ENCODE measurements at places on chromosomes 1 and 21.

- DNase-seq = no peak
Observed at GRCh38 chr1:204103431-204103741, 30.5 kb downstream of the SOX13 start.

DNA sequence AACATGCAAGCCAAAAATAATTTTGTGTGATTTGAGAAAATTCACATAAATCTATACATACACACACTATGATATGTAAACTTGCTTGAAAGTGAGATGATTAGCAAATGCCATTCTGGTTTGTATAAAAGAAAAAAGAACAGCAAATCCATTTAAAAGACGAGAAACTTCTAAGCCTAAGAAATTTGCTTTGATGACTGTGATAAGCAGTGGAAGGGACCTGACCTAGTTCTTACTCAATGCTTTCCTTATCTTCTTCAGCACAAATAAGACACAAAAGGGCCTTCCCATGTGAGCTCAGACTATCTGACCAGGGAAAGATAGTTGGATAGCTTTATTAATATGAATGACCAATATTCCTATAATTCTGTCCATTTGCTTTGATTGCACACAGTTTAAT, 25.3 kb upstream of the NMNAT2 start:
- no peak for DNase-seq

GRCh38 chr1:32363713-32364112, 1.4 kb downstream of the TSSK3 start:
- no peak for DNase-seq

GRCh38 chr1:214660900-214661299, 57.9 kb downstream of the CENPF start:
- no peak for DNase-seq

GRCh38 chr1:181451661-181452230, 31.6 kb upstream of the CACNA1E start:
- DNase-seq = no peak

GRCh38 chr1:207872621-207873020, 38.3 kb downstream of the CD34 start:
- peak; percentile 52 for DNase-seq

GRCh38 chr1:56099766-56100265, 479.5 kb downstream of the PLPP3 start:
- DNase-seq = no peak

- DNase-seq = no peak
Observed at GRCh38 chr1:63748641-63749040, 25.2 kb upstream of the ROR1 start.

- DNase-seq = no peak
Observed at GRCh38 chr1:54736685-54737084, 21.0 kb downstream of the TTC4 start.

- DNase-seq = no peak
Observed at GRCh38 chr1:67390041-67390887, 39.9 kb downstream of the SERBP1 start.

GRCh38 chr21:36149788-36150711, 6.6 kb upstream of the DOP1B start:
- peak; percentile 87 for DNase-seq

DNA sequence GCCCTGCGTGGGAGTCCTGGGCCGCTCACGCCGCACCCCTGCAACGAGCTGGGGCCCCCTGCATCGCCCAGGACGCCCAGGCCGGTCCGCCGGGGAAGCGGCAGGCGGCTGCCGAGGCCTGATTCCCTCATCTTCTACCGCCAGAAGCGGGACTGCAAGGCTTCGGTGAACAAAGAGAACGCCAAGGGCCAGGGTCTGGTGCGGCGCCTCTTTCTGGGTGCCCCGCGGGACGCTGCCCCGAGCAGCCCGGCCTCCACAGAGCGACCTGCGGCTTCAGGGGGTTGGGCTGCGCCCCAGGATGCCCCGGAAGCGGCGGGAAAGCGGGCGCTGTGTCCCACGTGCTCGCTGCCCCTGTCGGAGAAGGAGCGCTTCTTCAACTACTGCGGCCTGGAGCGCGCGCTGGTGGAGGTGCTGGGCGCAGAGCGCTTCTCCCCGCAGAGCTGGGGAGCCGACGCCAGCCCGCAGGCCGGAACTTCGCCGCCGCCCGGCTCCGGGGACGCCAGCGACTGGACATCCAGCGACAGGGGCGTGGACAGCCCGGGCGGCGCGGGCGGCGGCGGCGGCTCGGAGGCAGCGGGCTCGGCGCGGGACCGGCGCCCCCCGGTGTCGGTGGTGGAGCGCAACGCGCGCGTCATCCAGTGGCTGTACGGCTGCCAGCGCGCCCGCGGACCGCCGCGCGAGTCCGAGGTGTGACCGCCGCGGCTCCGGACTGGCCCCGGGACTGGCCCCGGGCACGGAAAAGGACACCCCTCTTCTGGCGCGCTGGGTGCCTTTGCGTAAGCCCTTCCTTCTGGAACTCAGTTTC, 2.7 kb downstream of the FAM110D start:
- DNase-seq = peak; percentile 47

DNA sequence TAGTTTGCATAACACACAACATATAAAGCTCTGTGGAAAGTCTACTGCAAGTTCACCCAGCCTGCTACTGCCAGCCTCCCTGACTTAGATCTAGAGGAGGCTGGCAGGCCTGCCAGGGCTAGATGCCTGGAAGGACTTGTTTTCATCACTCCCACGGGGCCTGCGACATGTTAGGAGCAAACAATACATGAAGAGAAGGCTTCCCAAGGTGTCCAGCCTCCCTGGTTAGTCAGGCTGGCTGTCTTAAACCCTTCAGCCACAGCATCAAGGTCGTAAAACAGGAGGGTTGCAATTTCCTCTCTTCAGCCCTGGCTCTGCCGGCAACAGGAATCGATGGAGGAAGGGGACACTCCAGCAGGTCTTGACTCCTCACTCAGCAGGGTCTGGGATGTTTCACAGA, 104.5 kb downstream of the NGF start:
- no peak for DNase-seq

GRCh38 chr1:43432907-43433306, 20.8 kb downstream of the HYI start:
- no peak for DNase-seq

DNA sequence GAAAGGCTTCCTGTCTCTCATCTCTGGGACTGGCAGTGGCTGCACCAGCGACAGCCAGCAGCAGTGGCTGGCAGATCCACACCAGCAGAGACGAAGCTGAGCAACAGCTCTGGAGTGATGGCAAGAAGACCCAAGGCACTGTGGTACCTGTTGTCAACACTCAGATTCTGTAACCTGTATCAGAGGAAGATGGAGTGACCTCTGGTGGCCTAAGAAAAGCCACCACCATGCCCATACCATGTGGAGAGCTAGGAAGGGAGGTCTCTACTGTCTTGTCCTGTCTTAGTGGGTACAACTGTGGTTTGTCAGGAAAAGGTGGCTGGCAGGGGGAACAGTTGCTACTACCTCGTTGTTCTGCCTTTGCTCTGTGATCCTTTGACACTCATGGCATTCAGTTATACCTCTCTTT, 22.5 kb upstream of the RHBDL2 start:
- DNase-seq = no peak

DNA sequence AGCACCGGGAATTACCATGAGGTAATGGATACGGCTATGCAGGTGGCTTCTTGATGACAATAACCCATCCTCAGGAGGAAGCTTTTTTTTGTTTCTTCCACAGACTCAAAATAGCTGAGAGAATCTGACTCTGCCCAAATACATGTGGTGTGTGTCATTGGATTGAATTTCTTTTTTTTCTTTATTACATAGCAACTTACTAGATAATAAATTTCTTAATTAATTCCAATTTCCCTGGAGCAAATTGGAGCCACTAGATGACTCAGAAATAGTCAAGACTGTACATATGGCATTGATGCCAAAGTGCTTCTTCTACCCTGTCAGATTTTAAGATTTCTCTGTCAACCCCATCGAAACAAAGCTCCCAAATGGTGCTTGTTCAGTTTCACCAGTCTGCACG, 42.7 kb downstream of the L1TD1 start:
- no peak for DNase-seq

DNA sequence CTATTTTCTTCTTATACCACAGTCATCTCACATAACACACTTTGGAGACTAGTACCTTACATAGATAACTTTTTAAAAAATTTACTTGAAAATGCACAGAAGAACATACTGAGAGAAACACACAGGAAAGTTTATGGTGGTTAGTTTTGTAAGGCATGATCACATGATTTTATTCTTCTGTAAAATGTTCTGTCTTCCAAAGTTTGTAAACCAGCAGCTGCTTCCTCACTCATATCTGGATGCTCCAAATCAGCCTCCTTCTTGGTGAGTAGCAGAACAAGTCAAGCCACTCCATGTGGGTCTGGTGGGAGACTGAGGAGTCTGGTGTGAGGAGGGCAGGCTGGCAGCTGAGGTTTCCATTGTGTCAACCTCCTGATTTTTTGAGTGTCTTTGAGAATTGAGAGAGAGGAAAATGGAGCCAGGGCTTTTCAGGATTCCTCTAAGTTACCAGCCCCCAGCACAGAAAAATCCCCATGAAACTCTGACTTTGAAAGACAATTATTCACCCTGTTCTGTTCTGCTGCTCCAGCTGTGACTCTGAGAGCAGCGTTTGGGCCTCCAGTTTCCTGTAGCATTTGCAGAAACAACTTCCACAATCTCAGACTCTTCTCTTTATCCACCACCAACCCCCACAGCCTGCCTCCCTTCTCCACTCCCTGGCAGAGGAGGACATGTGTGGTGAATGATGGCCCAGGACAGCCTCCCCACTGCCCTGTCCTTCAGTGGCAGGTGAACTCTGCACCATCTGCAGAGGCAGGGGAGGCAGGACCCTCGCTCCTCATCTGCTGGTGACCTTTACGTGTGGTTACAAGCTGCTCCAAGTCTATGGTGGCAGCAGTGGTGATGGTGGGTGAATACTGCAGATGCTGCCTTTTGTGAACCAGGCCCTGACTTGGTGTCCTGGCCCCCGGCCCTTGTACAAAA, 82.3 kb downstream of the FCRL5 start:
- DNase-seq = peak; percentile 36

DNA sequence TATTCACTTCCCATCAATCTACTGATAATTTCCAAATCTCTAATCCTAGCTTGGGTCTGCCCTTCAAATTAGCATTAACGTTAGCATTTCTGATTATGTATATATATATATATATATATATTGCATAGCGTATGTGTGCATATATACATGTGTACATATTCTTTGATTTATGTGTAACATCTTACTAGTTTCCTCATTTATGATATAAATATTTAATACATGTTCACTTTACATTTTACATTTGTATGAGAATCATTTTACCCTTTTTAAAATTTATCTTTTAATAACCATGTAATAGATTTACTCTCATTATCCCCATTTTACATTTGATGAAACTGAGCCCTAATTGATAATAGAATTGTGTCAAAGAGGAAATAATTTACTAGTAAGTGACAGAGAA, 164.7 kb downstream of the ZNF648 start:
- no peak for DNase-seq

- peak; percentile 30 for DNase-seq
Observed at GRCh38 chr1:246569248-246570238, 3.3 kb downstream of the CNST start.

DNA sequence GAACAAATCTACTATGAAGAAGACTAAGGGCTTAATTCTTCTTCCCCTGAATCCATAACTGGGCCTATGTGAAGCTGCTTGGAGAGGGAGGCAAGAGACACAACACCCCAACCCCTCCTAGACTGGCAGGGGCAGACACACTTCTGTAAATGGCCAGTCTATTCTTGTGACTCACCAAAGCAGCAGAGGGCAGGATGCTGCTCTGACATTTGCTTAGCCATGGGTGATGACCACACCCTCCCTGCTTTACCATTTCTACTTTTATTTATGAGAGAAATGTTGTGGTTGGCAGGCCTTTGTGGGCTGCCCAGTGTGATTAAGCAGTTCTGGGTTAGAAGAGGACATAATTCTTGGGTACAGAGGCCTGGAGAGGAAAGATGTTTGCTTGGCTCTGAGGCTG, 189.8 kb upstream of the DPYD start:
- DNase-seq = no peak

DNA sequence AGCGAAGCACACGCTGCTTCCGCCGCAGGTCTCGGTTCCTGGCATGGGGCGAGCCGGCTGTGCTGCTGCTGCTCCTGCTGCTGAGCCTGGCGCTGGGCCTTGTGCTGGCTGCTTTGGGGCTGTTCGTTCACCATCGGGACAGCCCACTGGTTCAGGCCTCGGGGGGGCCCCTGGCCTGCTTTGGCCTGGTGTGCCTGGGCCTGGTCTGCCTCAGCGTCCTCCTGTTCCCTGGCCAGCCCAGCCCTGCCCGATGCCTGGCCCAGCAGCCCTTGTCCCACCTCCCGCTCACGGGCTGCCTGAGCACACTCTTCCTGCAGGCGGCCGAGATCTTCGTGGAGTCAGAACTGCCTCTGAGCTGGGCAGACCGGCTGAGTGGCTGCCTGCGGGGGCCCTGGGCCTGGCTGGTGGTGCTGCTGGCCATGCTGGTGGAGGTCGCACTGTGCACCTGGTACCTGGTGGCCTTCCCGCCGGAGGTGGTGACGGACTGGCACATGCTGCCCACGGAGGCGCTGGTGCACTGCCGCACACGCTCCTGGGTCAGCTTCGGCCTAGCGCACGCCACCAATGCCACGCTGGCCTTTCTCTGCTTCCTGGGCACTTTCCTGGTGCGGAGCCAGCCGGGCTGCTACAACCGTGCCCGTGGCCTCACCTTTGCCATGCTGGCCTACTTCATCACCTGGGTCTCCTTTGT, 2.6 kb downstream of the TAS1R3 start:
- no peak for DNase-seq

DNA sequence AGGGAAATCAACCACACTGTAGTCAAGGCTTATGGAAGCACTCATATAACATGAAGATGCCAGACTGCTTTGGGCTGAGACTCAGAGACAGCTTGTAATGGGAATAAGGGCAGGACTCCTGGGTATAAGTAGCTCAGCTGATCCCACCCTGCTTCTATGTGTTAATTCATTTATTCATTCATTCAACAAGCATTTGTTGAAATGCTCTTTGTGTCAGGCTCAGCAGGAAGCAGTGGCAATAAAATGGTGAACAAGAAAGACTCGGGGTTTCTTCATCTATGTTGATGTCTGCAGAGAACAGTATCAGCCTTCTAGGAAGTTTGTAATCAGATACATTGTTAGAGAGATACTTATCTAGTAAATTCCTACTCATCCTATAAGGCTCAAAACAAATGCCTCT, 145.5 kb upstream of the DMRTA2 start:
- DNase-seq = no peak

DNA sequence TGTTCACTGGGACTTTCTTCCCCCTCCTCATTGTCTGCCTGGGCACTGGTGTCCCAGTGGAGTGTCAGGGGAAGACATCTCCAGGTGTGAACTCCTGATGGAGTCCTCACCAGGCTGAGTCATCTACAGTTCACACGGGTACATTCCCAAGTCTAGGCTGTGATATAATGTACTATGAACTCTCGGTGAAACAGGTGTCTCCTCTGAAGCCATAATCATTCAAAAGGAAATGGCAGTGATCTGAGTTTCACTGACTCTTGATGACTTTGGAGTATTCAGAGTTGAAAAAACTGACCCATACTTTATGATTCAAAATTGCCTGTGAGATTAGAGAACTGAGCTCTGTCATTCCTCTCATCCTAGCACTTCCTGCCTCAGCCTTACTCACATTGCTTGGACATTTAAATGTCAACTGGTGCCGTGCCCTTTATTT, 9.1 kb downstream of the LAMC2 start:
- no peak for DNase-seq

- DNase-seq = no peak
Observed at GRCh38 chr1:199010492-199010891, 371.7 kb downstream of the PTPRC start.

GRCh38 chr1:98045211-98045766, 124.5 kb upstream of the DPYD start:
- DNase-seq = peak; percentile 35

All from inflammatory macrophage (primary cell).